Neuronal stem cell (in vitro differentiated cells): ENCODE measurements at places on chromosomes 12 and 14.
A peak's percentile ranks its signal among the peaks of the same experiment; 100 is the strongest.

DNA sequence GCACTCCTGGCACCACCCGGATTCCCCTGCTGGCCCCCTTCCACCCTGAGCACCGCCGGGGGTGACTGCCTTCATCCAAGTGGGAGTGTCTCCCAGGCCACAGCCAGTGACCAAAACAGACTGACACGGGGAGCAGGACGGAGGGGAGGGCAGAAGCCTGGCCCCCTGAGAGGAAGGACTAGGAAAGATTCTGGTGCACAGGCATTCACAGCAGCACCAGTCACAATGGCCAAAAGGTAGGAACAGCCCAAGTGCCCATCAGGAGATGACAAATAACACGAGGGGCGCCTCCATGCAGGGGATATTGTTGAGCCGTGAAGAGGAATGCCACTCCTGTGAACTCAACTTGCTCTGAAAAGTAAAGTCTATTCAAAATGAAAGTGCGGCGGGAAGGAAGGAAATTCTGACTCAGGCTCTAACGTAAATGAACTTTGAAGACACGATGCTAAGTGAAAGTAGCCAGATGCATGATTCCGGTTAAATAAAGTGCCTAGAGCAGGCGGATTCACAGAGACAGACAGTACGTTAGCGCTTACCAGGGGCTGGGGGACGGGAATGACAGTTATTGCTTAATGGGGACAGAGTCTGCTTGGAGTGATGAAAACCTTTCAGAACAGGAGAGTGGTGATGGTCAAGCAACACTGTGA, 146.1 kb upstream of the NCOR2 start:
- no peak for DNase-seq

GRCh38 chr12:88339966-88340365, 197.9 kb downstream of the TMTC3 start:
- DNase-seq, result no peak

GRCh38 chr14:64873506-64874219, 6.0 kb downstream of the SPTB start:
- no peak for DNase-seq

GRCh38 chr14:88667555-88668273, 104.9 kb downstream of the ZC3H14 start:
- peak; percentile 72 for DNase-seq

GRCh38 chr12:18428416-18428815, 167.1 kb downstream of the PIK3C2G start:
- no peak for DNase-seq

DNA sequence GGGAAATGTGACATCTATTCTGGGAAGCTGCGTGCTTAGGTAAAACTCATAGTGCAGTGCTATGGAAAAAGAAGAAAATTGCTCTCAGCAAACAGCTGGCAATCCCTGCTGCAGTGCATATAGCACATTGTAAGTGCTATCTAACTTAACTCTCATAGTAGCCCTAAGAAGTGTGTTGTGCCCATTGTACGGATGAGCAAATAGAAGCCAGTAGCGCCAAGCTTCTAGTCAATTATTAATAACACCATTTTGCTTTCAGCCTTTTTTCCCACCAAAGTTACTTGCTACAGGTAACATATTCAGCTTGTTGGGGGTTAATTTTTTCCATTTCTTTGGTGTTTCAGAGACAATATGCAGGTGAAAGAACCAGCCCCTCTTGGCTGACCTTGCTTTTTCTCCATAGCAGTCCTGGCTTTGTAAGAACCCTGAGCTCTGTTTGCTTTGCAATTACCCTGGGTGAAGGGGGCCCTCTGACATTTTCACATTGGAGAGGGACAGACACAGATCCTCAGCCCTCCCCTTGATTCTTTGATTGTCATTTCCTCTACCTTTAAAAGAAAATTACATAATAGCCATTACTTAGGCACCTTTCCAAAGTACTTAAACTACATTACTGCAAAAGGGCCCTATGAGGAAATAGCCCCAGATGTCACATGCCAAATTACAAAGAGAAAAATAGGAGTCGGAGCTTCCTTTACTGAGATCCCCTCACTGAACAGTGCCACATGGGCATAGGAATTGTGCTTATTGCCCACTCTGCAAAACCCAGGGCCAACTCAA, 576.2 kb upstream of the TBX3 start:
- DNase-seq, result no peak

DNA sequence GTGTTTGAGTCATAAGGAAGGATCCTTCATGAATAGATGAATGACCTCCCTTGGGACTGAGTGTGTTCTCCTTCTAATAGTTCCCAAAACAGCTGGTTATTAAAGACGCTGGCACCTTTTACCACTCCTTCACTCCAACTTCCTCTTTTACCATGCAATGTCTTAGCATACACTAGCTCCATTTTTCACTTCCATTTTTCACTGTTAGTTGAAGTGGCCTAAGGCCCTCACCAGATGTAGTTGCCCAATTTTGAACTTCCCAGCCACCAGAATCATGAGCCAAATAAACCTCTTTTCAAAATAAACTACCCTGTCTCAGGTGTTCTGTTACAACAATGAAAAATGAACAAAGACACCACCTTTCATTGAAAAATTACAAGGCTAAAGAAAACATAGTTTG, 64.7 kb downstream of the GPR65 start:
- no peak for DNase-seq

- DNase-seq, result no peak
Measured at GRCh38 chr12:49916129-49916919, 12.6 kb upstream of the FAIM2 start.

DNA sequence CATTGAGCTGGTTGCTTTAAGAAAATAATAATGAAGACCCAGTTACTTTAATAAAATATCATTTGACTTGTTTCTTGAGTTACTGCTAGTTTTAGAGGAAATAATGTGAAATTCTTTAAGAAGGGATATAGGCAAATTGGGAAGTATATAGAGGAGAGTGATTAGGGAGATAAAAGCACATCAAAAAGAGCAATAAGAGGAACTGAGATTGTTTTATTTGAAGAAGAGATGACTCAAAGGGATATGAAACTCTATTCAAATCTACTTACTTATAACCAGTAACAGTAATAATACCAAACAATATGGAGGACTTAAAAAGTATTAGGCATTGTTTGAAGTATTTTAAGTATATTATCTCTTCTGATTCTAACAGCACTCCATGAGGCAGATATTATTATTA, 37.1 kb downstream of the LRRK2 start:
- no peak for DNase-seq

GRCh38 chr12:131643631-131644452, 67.0 kb upstream of the SFSWAP start:
- no peak for DNase-seq

DNA sequence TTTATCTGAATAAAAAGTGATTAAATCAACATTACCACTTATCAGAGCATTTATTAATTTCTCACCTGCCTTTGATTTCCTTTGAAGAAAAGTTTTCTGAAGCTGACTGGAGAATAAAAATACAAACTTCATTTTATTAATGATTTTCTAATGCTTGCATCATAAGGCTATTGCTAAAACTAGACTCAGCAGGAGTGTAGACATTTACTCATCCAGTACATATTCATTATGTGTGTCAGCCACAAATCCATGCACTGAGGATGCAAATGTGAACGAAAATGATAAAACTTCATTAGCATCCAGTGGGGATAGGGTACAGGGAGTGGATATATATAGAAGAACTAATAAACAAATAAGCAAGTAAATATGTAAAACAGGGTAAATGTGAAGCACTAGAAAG, 74.6 kb downstream of the SLCO1B3 start:
- DNase-seq, result no peak

- no peak for DNase-seq
Measured at GRCh38 chr12:8081251-8081920, 688 bp upstream of the NECAP1 start.

GRCh38 chr12:44000309-44000952, 164.6 kb downstream of the TMEM117 start:
- peak; percentile 30 for DNase-seq

DNA sequence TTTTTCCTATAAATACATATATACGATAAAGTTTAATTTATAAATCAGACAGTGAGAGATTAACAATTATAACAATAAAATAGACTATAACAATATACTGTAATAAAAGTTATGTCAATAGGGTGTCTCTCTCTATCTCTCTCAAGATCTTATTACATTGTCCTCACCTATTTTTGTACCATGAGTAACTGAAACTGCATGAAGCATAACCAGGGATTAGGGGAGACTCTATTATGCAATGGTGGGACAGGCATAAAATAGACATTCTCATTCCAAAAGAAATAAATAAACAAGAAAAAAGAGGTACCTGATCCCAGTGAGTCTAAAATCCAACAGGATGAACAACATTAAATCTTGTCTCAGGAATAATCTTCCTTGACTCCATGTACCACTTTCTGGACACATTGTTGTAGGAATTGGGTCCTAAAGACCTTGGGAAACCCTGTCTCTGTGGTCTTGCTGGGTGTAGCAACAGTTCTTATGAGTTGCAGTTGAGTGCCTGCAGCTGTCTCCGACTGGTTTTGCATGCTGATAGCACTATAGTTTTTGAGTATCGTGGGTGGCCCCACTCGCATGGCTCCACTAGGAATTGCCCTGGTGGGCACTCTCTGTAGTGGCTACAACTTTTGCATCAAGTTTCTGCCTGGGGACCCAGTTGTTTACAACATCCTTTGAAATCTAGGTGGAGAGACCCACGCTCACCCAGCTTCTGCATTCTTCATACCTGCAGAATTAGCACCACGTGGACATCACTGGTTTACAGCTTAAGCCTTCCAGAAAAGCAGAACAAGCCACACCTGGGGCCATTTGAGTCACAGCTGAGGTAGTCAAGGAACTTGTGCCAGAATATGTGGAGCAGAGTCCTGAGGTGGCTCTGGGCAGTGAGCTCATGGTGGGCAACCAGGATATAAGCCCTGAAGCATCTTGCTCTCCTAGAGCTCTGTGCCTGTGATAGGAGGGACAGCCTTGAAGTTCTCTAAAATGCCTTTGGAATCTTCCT, 204.7 kb downstream of the KITLG start:
- no peak for DNase-seq

DNA sequence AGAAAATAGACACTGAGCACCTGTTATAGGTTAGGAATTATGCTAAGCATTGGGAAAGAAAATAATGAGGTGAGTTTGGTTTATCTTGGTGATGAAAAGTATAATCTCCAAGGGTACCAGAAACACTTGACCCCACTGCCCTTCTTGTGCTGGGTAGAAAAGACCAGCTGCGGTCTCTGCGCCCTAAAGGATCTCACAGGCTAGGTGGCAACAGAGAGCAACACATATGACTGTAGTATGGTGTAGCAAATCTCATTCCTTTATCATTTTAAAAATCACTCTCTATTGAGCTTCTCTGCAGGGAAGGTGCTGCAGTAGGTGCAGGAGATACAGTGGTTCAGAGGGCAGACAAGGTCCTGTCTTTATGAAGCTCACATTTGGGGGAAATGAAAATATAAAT, 26.1 kb downstream of the NRXN3 start:
- no peak for DNase-seq

DNA sequence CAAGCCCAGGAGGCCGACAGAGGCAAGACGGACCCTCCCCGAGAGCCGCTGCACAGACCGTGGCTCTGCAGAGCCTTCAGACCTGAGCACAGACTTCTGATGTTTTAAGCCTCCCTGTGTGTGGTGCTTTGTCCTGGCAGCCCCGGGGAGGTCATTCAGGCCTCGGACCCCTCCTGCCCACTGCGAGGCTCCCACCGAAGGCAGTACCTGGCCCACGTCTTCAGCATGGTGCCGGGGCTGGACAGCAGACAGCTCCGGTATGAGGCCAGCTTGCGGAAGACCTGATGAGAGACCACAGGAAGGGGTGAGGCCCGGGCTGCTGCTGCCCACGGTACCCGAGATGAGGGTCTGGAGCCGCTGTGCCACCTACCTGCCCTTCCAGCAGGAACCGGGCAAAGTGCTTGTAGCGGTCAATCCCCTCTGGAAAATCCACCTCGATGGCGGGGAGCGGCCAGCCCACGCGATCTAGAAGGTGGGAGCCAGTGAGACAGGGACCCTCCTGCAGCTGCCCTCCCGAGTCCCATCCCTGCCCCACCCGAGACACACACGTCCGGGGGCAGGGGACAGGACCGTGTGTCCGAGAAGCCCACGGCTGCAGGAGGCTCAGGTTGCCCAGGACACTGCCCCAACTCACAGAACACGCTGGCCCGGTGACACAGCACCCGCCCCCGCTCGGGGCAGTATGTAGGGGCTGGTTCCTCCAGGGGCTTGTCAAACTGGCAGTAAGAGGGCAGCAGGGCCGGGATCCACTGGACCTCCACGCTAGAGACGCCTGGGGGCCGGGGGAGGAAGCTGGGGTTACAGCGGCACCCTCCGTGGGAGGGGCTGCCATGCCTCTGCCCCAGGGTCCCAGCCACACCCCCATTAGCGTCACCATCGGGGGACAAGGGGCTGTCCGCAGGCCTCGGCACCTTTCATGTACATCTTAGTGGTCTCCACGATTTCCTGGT, 35.6 kb upstream of the UBC start:
- no peak for DNase-seq

DNA sequence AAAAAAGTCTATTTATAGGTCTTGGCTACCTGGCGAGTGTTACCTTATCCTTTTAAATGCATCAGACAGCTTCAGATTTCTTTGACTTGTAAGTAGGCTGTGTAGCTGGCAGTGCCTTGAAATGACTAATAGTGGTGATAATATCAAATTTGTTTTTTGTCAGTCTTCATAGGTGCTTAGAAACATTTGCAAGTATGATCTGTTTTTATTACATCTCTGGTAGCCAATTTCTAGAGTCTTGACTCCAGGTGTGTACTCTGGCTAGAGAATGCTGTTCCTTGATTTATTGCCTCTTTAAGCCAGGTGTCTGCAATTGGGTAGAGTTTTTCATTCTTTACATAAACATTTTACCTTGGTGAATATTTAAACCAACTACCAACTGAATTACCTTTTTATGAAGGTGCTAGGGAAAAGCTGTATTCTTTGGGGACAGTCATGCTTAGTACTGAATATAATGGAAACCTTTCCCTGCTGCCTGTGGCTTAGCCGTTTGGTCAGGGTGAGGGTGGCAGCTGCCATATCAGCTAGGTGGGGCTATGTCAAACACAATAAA, 32.6 kb downstream of the MLXIP start:
- DNase-seq, result no peak

- no peak for DNase-seq
Measured at GRCh38 chr12:65335021-65335714, 56.7 kb downstream of the MSRB3 start.

DNA sequence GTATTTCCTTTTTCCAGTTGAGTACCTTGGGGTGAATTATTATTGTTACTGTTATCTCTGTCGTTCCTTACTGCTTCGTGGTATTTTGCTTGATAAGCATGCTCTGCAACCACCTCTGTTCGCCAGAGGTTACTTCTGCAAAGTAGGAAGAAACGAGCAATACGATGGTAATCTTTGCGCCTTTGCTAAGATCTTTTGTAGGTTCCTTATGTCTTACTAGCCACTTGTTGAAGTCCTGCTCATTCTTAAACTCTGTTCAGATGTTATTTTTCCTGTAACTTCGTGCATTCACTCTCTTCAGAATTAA, 729 bp upstream of the M6PR start:
- DNase-seq, result no peak

DNA sequence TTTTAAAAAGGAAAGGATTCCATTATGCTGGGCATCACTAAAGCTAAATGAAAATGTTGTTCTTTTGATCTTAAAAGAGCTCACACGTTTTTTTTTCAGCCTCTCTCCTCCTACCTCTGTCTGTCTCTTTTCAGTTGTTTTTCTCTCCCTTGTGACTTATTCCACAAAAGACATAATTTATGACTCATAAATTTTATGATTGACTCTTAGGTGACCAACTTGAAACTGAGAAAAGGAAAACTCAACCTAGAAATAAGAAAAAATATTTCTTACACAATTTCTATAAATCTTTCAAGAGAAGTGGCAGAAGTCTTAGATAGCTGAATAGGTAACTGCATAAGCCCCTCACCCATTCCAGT, 227.7 kb upstream of the DDHD1 start:
- no peak for DNase-seq

GRCh38 chr12:94208622-94208966, 60.2 kb downstream of the PLXNC1 start:
- no peak for DNase-seq
